Foreskin keratinocyte (primary cell): ENCODE measurements at places on chromosomes 5 and 9. TPM values are rescaled to one million over a fixed set of nuclear protein-coding genes. Genes with fewer than 3 reads are reported as not detected.
A peak's percentile ranks its signal among the peaks of the same experiment; 100 is the strongest.

PLK2 gene
- total RNA-seq, result 179 and 369 TPM in 2 replicates

EDIL3 gene
- total RNA-seq, result 0.04 and 0.10 TPM in 2 replicates

NR2F1 gene
- not detected in 2 replicates for total RNA-seq

CDH18 gene
- total RNA-seq, result 0.10 and 0.11 TPM in 2 replicates

ESM1 gene
- 3.8 and 18.1 TPM in 2 replicates for total RNA-seq

STC2 gene
- total RNA-seq, result 10.2 and 25.1 TPM in 2 replicates

CDC20B gene
- total RNA-seq, result not detected in 2 replicates

IL9 gene
- not detected in 2 replicates for total RNA-seq

FSTL4 gene
- 0.39 and 0.44 TPM in 2 replicates for total RNA-seq

- DNase-seq, result peak; percentile 2
These were observed 225.7 kb downstream of the TLR4 start for GRCh38 chr9:117929868-117930267.

GRCh38 chr9:10835791-10836463 is 223.1 kb upstream of the PTPRD start:
- no peak for DNase-seq

GRCh38 chr5:166962461-166962860 is 1329.0 kb upstream of the WWC1 start:
- no peak for DNase-seq

DNA sequence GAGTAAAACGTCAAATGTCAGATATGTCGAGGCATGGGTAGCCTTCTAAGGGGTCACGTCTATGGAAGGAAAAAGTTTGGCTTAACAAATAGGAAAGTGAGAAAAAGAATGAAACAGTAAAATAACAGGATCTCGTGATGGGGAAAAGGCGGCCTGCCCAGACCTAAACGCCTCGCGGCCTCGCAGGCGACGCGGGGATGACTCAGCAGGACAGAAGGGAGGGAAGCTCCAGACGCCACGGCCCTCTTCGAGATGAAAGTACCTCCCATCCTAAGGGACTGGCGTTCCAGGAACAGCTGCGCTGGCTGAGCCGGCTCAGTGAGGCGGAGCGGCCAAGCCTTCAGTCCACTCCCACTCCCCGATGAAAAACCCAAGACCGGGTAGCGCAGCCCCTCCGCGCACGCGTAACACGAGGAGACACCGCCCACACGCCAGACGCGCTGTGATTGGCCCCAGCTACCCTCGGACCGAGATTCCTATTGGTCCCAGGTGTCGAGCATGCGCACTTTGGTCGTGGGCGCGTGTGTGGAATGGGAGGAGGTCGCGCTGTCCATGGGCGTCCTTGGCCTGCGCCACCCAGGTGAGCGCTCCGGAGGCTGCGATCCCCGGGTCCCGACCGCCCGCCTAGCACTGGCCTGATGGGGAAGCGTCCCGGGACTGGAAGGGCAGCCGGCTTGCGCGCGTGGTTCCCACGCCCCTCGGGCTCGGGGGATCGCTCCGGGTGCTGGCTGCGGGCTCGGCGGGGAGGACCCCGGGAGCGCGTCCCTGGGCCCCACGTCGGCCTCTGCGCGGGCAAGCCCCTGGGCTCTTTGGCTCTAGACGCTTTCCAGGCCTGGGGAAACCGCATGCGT is 588.5 kb downstream of the MTRR start:
- peak; percentile 94 for DNase-seq

DNA sequence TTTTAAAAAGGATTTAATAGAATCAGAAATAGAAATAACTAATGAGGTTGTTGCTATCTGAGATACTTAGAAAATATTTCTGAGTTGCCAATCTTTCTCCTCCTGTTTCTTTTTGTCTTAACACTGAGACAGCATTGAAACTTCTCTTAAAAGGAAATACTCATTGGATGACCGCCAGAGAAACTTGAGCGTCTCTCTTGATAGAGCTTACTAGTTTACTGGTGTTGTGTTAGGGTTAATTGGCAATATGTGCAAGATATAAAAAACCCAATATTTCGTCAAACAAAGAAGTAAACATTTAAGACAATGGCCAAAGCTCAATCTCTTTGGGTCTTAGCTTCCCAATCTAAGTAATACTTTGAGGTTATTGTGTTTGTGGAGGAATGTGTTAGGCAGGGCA is 176.4 kb upstream of the CHD1 start:
- DNase-seq, result no peak

DNA sequence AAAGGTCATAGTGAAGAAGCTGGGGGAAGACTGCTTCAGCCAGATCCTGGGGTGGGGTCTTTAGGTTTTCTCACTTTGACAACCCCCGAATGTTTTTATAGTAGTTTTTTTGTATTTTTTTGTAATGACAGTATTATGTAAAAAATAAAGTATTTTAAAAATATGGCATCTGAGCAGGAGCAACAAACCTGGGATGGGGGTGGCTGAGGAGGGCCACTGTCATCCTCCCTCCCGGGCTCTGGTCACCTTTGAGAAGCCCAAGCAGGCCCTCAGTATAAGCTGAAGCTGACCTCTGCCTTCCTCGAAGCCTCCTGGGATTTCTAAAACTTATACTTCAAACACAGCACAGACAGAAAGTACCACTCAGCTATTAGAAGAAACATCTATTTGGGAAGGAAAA is 8.7 kb downstream of the DNAJB5 start:
- DNase-seq, result no peak

GRCh38 chr9:126599047-126599650 is 14.6 kb upstream of the LMX1B start:
- no peak for DNase-seq

- DNase-seq, result peak; percentile 29
These were observed 68.3 kb downstream of the KCNIP1 start for GRCh38 chr5:170571875-170572852.

- DNase-seq, result no peak
These were observed 8.7 kb downstream of the PDLIM4 start for GRCh38 chr5:132266031-132266835.

GRCh38 chr5:79464695-79465332 is 49.1 kb downstream of the HOMER1 start:
- no peak for DNase-seq

- DNase-seq, result peak; percentile 55
These were observed 49.5 kb upstream of the SPINK5 start for GRCh38 chr5:148014276-148014675.

DNA sequence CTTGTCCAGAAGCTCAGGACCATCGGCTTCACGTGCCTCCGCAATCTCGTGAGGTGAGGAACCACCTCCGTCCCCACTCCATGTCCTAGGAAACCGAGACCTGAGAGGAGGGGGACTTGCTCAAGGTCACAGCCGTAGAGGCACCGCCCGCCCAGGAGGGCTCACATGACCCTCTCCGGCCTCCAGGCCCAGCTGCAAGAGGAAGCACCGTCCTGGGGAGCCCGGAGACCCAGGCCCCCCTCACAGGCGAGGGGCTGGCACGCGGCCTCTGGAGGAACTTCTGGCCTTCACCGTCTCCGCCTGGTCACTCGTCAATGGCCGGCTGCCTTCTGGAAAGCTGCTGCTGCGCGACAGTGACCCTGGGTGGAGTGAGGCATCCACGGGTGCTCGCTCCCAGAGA is 24.2 kb downstream of the FAM78A start:
- DNase-seq, result no peak

DNA sequence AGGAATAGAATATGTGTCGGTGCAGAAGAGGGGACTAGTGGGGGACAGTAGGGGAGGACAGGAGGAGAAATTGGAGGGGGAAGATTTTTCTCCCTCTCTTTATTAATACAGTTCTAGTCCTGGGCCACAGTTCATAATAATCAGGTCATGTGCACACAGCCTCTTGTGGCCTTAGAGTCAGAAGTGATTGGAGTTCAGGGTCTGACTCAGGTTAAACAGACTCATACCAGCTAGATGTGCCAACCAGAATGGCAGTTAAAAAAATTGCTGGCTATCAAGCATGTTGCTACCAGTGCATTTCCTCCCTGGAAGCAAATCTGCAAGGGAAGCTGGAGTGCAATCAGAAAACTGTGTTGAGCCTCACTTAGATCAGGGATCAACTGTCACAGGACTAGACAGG is 132.7 kb upstream of the MAP1B start:
- DNase-seq, result peak; percentile 13

DNA sequence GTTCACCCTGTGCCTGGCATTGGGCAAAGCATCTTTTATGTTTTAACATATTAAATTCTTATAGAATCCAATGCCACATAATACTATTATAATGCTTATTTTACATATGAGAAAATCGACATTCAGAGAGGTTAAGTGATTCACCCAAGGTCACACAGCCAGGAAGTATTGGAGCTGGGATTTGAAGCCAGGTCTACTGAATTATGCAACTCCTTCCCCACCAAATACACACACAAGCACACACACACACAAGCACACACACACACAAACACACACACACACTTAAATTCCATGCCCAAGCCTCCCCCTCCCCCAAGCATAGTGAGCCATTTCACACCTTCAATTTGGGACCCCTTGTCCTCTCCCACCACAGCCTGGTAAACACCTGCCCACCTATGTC is 37.4 kb downstream of the UBE2QL1 start:
- DNase-seq, result no peak

- DNase-seq, result peak; percentile 53
These were observed 290.2 kb upstream of the MAP3K1 start for GRCh38 chr5:56525113-56525512.

DNA sequence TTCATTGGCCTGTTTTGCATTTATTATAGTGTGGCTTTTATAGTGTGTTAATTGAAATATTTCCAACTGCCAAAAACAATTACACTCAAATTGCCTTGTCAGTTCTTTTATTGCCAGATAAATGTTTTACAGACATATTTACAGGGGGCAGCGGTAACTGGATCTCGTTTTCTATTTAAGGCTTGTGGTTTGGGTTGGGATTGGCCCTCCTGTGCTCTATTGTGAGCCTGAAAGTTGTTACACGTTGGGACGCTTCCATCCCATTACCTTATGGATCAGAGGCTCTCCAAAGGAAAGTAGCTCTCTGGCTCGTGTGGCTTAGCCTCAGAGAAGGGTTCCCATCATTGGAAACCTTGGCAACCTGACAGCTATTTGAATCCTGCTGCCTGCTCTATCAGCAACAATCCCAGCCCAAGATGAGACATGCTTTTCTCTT is 20.8 kb downstream of the DNAI1 start:
- no peak for DNase-seq

DNA sequence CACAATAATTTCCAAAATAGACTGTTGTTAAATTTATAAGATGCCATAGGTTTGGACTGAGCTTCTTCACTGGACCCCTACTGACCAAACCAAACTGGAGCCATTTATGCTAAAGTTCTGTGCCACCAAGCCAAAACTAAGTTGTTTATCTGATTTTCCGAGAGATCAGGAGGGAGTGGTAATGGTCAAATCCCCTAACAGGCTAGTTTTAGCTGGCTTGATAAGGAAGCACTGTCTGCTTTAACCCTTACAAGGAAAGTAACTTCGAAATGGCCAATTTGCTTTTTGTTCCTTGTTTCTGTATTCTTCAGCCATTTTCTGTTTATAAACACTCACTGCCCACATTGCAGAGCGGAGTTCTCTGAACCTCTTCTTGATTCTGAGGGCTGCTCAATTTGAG is 246.8 kb upstream of the TUT7 start:
- no peak for DNase-seq

- peak; percentile 68 for DNase-seq
These were observed 1.7 kb downstream of the CAMSAP1 start for GRCh38 chr9:135905380-135906258.

DNA sequence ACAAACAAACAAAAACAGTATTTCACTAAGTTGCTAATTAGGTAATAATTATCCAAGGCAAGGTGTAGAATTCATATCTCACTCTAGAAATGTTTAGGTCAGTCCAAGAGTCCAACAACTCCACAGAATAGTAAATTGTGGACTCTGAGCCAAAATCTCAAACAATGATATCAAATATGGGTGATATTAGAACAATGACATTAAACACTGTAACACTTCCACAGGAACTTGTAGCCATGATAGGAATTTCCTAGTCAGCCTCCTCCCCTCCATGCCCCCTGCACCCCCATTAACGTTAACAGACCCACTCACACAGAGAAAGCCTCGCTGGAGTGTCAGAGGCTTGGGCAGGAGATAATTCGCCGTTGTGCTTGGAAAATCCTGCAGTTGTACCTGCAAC is 305.0 kb upstream of the PIK3R1 start:
- DNase-seq, result no peak

DNA sequence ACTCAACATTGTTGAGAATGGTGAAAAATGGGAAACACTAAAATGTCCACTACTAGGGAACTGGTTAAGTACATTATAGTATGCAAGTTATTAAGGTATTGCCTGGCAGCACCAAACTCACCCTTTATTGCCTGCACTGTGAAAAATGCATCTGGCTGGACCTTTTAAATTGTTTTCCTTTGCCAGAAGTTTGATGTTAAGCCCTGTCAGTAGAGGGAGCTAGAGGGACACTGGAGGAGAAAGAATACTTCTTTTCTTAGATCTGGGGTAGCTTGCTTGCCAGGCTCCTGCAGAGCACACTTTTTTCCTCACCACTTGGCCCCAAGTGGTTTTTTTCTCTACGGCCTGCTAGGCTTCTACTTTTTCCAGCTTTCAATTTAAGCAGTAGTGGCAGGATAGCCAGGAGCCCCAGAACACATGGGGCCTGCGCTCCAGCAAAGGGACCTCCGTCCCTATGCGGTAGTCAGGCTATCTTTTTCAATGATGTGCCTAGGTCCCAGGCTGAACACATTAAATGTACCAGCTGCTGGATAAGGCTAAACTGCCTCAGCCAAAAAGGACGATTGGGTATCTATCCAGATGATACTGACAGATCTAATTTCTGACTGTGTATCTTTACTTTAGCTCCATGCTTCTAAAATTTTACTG is 8.0 kb upstream of the HABP4 start:
- DNase-seq, result no peak

- no peak for DNase-seq
These were observed 2.5 kb downstream of the ABCA2 start for GRCh38 chr9:137025517-137025966.

DNA sequence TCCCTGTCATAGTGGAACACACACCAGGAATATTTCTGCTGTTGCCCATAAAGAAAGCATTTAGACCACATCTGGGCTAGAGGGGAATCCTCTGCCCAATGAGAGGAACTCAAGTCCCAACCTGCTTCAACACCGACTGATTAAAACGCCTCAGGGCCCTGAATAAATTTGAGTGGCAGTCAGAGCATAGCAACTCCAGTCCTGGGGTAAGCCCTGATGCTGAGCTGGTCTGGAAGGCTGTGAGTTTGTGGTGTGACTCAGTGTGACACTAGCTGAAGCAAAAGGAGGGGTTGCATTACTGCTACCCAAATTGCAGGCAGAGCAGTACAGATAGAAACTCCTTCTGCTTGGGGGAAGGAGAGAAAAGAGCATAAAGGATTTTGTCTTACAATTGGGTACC is 148.3 kb downstream of the PRDM9 start:
- peak; percentile 96 for DNase-seq

GRCh38 chr5:105752801-105753200 is 1917.9 kb downstream of the EFNA5 start:
- DNase-seq, result peak; percentile 15

- no peak for DNase-seq
These were observed 75.4 kb upstream of the TBC1D2 start for GRCh38 chr9:98330831-98331230.

DNA sequence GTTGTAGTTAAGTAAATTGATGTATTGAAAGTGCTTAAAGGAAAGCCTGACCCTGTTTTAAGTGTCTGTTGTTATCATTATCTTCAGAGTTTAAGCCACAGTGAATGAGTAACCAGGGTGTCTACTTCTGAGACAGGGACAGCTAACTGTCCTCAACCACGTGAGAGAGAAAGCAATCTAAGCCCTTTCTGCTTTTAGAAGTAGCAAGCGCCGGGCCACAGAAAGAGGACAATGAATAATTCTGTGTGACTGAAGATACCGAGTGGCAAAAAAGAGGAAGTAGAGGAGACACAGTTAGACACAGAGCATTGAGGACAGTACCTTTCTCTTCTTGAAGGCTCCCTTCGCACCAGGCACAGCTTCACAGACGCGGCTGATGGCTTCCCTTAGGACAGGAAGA is 86.3 kb downstream of the S1PR3 start:
- DNase-seq, result no peak

GRCh38 chr5:144117412-144117811 is 53.0 kb downstream of the YIPF5 start:
- DNase-seq, result no peak
